ENCODE measurements at places on chromosomes 7 and 10.

GRCh38 chr7:30091491-30091912 is 43.3 kb upstream of the MTURN start:
- no peak for DNase-seq

GRCh38 chr10:31103112-31103511 is 71.4 kb upstream of the ZNF438 start:
- DNase-seq = no peak

GRCh38 chr7:80957226-80957777 is 38.5 kb upstream of the SEMA3C start:
- DNase-seq = no peak

DNA sequence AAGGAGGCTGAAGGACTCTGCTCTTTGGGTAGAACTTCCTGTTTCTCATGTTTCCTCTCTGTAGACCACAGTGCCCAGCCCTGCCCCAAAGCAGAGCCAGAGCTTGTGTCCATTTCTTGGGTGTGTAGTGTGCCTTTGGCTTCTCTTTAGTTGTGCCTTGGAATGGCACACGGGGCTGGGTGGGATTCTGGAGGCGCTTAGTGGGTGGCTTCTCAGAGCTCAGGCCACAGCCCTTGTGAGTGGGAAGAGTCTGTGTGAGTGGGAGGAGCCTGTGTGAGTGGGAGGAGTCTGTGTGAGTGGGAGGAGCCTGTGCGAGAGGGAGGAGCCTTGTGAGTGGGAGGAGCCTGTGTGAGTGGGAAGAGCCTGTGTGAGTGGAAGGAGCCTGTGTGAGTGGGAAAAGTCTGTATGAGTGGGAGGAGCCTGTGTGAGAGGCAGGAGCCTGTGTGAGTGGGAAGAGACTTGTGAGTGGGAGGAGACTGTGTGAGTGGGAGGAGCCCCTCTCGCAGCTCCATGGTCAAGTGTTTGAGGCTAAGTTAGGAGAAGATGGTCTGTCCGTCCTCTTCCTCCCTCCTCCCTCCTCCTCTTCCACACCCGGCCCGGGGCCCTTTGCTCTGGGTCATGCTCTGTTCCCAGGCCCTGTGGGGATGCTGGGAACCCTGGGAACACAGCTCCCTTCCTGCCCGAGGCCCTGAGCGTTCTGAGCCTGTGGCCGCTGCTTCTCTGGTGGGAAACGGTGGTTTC is 153.0 kb downstream of the GRK5 start:
- DNase-seq = no peak

- peak; percentile 78 for DNase-seq
Observed at GRCh38 chr7:143305423-143306070, 10.4 kb upstream of the CLCN1 start.

- peak; percentile 87 for DNase-seq
Observed at GRCh38 chr10:96700374-96701099, 19.8 kb downstream of the PIK3AP1 start.

- peak; percentile 9 for DNase-seq
Observed at GRCh38 chr10:31315453-31315852, 3.6 kb upstream of the ZEB1 start.

DNA sequence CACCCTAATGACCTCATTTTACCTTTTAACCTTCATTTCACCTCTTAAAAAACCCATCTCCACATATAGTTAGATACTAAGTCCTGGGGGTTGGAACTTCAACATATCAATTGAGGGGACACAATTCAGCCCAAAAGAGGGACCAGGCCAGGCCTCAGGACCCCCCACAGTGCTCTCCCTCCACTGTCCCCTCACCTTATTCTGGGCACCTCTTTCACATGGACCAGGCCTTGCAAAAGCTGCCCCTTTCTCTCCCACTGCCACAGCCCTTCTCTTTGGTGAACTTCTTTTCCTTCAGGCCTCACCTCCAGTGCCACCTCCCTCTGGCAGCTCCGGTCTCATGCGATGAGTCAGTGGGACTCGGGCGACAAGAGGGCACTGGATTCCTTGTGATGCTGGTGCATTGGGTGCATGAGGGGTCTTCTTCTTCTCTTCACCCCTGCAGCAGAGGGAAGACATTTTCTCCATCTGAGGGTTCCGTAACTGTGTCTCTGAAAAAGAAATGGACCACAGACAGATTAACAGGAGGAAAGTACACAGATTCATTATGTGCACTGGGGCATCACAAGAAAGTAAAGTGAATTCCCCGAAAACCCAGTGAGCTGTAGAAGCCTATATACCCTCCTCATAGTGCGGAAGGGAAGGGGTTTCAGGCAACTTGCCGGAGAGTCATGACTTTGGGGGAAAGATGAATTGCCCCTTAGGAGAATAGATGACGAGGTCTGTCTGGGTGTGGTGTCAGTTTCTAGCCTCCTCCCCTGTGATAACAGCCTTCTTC is 288.7 kb upstream of the IGFBP3 start:
- no peak for DNase-seq

- no peak for DNase-seq
Observed at GRCh38 chr7:77415476-77415822, 700 bp downstream of the GSAP start.

- DNase-seq = no peak
Observed at GRCh38 chr7:53744403-53744760, 708.9 kb downstream of the POM121L12 start.

GRCh38 chr7:102873470-102874165 is 39.2 kb upstream of the LRRC17 start:
- no peak for DNase-seq

DNA sequence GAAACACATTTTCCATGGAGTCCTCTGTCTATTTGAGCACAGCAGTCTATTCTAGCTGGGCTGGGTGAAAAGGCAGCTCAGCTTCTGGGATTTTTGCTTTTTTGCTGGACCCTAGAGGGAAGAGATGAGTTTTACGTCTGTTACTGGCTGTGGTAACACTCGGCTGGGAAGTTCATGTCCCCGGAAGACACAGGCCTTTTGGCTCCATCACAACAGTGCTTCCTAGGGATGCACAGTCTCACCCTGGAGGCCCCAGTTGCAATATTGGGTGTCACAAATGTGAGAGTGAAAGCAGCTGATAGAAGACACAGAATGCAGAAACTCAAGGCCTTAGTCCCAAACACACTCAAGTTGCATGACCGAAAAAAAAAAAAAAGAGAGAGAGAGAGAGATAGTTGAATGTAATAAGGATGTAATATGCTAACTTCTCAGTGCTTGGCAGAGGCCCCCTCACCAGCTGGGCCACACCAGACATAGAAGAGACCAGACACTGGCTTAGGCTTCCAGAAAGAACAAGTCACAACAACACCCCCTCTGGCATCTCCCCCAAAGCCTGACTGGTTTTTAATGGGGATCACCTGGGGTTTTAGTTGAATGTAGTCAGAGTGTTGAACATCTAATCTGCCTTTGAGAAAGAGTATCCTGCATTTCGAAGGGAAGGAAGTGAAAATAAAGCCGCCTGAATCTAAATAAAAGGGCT is 545.4 kb upstream of the FZD8 start:
- DNase-seq = no peak

- DNase-seq = no peak
Observed at GRCh38 chr7:117036836-117037235, 83.5 kb downstream of the ST7 start.

DNA sequence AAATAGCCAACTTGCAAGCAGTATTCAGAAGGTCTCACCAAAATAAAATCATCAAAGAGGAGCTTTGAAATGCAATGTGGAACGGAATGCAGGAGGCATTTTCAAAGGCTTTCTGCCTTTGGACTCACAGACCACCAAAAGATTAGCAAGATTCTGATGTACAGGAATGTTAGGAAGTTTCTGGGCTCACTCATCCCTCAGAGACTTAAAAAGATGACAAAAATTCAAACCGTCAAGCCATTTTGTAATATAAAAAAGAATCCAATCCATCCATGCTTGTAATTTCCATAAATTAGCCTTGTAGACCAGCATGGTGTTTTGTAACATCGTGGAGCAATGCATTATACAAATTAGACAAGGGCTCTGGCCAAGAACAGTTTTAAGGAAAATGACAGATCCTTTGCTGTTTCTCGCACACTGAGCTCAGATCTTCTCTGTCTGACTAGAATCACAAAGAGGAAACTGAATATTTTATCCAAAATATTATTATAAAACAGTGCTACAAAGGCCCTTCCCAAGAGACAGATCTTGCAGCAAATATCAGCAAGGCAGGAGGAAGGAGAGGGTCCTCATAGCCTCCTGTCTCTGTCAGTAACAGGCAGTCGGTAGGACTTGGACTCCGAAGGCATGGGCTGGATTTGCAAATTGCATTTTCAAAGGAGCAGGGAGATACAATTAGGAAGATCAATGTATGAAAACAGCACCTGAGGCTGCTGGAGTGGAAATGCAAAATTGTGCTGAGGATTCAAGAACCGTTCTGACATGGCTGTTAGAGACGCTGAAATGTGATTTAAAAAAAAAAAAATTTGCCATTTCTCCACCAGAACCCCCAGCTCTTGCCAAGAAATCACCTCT is 57.4 kb upstream of the NRP1 start:
- no peak for DNase-seq

DNA sequence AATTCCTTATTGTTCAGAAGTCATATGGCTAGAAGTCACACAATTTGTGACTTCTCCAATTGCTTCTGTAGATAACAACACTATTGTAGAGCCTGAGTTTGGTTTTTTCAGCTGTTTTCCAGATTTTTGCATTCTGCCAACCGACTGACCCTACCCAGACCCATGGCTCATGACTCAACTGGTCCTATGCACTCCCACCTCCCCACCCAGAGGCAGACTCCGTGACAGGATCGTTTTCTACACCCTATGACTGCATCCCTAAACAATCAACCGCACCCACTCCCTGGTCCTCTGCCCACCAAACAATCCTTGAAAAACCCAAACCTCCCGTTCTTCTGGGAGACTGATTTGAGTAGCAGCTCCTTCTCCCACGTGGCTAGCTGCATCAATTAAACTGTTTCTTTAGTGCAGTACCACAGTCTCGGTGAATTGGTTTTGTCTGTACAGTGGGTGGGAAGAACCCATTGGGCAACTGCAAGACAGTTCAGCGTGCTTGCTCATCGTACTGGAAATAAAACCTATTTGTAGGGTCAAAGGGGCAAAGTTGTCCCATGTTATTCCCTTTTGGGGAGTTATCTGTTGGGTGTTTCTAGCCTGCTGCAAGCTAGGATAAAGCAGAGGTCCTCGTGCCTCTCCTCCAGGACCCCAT is 150.3 kb upstream of the FAM20C start:
- peak; percentile 29 for DNase-seq

GRCh38 chr7:49783446-49783845 is 10.0 kb downstream of the VWC2 start:
- DNase-seq = no peak

GRCh38 chr10:8633909-8634308 is 579.4 kb downstream of the GATA3 start:
- no peak for DNase-seq

DNA sequence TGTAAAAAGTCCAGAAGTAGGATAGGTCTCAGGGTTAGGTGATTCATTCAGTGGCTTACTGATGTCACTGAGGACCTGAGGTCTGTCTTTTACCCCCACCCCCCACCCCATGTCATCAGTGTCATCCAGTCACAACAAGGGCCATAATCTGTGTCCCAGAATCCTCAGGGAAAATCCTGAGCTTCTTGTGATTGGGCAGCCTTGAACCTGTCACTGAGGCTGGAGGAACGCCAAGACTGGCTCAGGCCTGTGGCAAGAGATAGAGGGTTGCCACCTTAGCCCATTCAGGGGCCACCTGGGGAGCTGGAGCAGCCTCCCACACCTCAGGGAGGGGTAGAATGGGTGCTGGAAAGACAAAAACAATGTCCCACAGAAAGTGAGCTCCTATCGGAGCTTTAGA is 29.7 kb downstream of the NUB1 start:
- DNase-seq = no peak

DNA sequence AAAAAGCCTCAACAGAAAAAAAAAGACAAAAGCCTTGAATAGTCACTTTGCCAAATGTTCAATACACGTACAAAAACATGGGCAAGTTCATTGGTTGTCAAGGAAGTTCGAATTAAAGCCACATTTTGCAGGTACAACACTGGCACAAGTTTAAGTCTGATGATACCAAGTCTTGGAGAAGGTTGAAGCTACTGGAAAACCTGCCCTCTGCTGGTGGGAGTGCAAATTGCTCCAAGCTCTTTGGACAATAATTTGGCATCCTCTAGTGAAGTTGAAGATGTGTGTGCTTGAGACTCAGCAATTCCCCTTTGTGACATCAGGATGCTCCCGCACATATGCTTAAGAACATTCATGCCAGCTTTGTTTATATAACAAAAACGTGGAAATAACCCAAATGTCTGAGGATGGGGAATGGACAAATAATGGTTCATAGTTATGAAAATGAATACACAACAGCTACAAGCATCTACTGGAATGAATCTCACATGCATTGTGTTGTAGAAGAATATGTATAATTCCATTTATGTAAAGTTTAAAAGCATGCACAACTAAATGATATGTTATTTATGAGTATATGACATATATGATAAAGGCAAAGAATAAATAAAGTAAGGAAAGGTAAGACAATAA is 120.0 kb upstream of the PLPP4 start:
- DNase-seq = peak; percentile 65

DNA sequence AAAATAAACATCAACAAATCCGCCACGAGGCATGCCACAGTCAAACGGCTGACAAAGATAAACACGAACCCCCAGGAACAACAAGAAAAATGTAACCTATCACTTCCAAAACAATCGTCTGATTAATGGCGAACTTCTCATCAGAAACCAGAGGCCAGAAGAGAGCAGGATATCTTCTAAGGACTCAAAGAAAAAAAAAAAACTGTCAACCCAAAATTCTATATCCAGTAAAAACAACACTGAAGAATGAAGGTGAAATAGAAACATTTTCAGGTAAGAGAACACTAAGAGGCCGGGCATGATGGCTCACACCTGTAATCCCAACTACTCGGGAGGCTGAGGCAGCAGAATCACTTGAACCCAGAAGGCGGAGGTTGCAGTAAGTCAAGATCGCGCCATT is 54.3 kb downstream of the SLC29A4 start:
- no peak for DNase-seq

DNA sequence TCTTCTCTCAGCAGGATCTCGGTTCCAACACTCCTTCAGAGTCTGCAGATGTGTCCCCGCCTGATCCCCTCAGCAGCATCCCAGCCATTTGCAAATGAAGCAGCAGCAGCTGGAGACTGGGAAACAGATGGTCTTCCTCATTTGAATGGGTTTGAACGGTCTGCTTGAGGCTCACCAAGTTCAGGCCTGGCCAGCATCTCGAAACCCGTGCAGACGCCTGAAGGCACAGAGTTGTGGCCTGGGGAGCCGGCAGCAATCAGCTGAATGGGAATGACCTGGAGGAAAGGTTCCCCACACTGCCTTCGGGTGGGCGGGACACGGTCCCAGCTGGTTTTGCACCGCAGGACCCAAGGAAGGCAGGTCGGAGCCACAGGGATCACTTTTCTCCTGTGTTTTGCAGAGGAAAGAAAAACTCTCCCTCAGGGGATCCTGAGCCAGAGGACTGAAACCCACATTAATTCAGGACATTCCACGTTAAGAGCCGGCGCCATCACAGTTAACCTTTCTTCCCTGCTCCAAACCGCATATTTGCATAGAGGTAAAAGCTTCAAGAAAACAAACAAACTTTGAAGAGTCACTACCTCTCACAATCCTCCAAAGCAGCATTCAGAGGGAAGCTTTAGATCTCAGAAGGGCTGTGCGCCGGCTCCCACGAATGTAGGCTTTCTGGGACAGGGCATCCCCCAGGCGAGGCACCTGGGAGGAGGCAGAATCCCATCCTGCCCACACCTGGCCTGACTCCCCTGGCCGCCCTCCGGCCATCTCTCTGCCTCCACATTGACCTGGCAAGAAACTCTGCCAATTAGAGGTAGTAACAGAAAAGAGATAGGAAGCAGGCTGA is 17.7 kb downstream of the FGFR2 start:
- DNase-seq = no peak

GRCh38 chr7:28179120-28180030 is 1.2 kb downstream of the JAZF1 start:
- peak; percentile 79 for DNase-seq
